AG20443 (cell line): ENCODE measurements at places on chromosomes 2 and 18.
A peak's percentile ranks its signal among the peaks of the same experiment; 100 is the strongest.

- DNase-seq = no peak
These were observed 272.6 kb downstream of the ARHGAP15 start for GRCh38 chr2:143401861-143402260.

DNA sequence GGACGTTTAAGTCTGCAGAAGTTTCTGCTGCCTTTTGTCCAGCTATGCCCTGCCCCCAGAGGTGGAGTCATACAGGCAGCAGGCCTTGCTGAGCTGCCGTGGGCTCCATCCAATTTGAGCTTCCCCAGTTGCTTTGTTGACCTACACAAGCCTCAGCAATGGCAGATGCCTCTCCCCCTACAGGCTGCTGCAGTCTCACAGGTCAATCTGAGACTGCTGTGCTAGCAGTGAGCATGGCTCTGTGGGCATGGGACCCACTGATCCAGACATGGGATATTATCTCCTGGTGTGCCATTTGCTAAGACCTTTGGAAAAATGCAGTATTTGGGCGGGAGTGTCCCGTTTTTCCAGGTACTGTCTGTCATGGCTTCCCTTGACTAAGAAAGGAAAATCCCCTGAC, 726.0 kb downstream of the ERBB4 start:
- no peak for DNase-seq

GRCh38 chr2:110980339-110981062, 140.2 kb upstream of the BCL2L11 start:
- no peak for DNase-seq

DNA sequence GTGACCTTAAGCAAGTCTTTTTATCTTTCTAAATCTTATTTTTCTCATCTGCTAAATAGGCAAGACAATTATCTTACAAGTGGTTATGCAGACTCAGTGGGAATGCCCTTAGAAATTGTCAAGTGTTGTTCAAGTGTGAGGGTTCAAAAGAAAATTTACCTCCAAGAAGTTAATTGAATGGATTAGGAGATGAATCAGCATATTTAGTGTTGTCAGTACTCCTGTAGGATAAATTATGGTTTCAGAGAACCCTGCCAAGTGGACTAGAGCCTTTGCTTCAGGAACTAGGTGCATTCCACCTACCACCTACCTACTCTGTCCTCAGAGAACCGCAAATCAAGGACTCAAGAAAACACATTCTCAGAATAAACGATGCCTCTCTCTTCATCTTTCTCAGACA, 69.8 kb upstream of the KCTD1 start:
- DNase-seq = no peak

DNA sequence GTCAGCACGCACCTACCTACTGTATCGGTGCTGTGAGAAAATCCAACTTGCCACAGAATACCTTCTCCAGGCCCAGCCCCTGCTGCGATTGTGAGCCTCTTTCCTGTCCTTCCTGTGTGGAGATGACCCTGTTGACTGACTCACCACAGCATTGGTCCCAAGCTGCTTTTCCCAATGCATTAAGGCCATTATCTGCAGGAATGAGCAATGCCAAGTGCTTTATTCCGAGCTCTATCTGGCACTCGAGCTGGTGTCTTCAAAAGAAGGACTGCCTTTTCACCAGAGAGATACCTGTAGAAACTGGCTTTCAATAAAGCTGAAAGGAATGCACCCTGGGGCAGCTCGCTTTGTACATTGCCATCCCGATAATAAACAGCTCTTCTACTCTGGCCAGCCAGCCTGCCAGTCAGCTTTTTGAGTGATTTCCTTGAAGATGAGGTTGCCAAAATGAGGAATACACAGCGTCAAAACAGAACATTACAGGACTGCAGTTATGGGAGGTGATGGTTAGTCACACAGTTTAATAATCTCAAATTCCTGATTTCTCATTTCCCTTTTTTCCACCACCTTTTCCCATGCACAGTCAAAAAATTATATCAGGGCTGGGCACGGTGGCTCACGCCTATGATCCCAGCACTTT, 8.3 kb upstream of the RNF103 start:
- DNase-seq = no peak

- peak; percentile 88 for DNase-seq
These were observed 21.1 kb downstream of the CASP10 start for GRCh38 chr2:201203916-201204654.

DNA sequence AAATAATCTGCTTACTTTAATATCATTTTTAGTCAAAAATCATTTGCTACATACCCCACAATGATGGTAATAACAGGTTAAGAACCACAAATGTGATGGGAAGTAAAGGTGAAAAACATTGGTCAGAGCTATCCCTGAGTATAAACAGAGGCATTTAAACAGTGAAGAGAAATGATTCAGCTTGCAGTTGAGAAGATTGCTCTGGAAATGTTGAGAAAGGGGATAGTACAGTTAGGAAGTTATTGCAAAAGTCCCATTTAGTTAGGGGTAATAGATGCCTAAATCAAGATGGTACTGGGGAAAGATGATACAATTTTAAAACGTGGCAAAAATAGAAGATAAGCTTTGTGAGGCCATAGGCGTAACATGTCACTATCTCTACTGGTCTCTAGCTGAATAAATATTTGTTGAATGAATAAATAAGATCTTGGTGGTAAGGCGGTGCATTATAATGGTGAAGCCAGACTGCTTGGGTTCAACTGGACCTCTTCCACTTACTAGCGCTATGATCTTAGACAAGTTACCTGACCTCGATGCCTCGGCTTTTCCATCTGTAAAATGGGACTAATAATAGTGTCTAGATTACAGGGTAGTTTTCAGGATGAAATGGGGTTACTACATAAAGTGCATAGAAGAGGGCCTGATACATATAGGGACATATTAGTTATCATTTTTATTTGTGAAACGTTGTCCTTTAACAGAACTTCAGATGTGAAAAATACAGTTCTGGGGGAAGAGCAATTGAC, 2.0 kb upstream of the BZW1 start:
- DNase-seq = no peak

DNA sequence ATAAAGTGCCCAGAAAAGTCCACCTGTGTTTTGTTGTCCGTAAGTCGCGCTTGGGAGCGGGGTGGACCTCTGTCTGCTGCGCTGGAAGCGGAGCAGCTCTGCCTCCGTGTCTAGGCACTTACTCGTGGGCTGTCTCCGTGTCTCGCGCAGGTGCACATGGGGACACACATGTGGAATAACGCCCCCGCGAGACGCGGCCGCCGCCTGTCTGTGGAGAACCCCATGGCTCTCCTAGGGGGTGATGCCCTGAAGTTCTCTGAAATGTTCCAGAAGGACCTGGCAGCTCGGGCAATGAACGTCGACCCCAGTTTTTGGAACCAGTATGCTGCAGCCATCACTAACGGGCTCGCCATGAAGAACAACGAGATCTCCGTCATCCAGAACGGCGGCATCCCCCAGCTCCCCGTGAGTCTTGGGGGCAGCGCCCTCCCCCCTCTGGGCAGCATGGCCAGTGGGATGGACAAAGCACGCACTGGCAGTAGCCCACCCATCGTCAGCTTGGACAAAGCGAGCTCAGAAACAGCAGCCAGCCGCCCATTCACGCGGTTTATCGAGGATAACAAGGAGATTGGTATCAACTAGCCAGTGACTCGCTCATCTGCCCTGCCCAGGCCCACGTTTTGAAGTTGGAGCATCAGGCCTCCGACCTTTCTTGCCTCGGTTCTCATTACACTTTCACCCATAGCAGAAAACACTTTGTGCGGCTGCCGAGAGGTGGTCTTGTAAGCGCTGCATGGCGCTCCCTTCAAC, 17.3 kb downstream of the SALL3 start:
- DNase-seq = no peak

- no peak for DNase-seq
These were observed 71.2 kb upstream of the ZNF236 start for GRCh38 chr18:76750917-76751890.

DNA sequence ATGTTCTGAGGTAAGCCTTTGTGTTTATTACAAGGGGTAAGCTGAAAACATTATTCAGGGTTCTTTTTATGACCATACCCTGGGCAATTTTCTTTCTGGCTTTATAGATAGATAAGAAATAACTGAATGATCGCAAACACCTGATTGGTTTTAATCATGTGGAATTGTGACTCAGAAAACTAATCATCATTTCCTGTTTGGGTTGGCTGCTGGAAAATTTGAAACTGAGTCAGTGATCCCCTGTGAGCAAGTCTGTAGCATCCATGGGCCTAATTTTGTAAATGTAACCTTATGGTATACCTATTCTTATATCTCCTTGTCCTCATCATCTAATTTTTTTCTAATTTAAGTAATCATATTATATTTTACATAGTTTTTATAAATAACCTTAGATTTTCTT, 34.3 kb downstream of the CCDC68 start:
- DNase-seq = no peak
